Epithelial cell of alveolus of lung (primary cell): ENCODE measurements at places on chromosomes 7 and 10. TPM values are rescaled to one million over a fixed set of nuclear protein-coding genes. Genes with fewer than 3 reads are reported as not detected.

Gene A1CF
- total RNA-seq: not detected in 2 replicates

Gene TFR2
- 0.64 and 1.6 TPM in 2 replicates for total RNA-seq

Gene OPN4
- total RNA-seq: not detected in 2 replicates

Gene IFIT1B
- total RNA-seq: under 0.01 TPM in 1 of 2 replicates, not detected in the other

Gene PLEKHA1
- 9.7 and 15.9 TPM in 2 replicates for total RNA-seq

Gene AQP1
- 0.78 and 1.4 TPM in 2 replicates for total RNA-seq

Gene IGFBP1
- not detected in 2 replicates for total RNA-seq

Gene CALCR
- total RNA-seq: 0.13 TPM in 1 of 2 replicates, not detected in the other

Gene BMPER
- total RNA-seq: 3.8 and 7.4 TPM in 2 replicates

Gene SORBS1
- 0.16 and 0.39 TPM in 2 replicates for total RNA-seq

Gene CTAGE6
- under 0.01 TPM in 1 of 2 replicates, not detected in the other for total RNA-seq

Gene HOXA10
- total RNA-seq: not detected in 2 replicates

Gene AOAH
- total RNA-seq: not detected in 2 replicates

Gene ASAH2B
- total RNA-seq: 3.8 and 4.9 TPM in 2 replicates

Gene IGF2BP3
- total RNA-seq: 22.2 and 44.3 TPM in 2 replicates

Gene SKAP2
- 27.4 and 40.0 TPM in 2 replicates for total RNA-seq

Gene CALY
- 14.1 TPM in 1 of 2 replicates, not detected in the other for total RNA-seq

Gene CUBN
- 0.13 and 0.16 TPM in 2 replicates for total RNA-seq

Gene SFRP4
- 0.39 TPM in 1 of 2 replicates, not detected in the other for total RNA-seq

Gene SLC26A3
- not detected in 2 replicates for total RNA-seq

Gene PWWP2B
- total RNA-seq: 6.0 and 7.4 TPM in 2 replicates

Gene GJD4
- total RNA-seq: not detected in 2 replicates

Gene FAM24B
- 2.2 and 2.8 TPM in 2 replicates for total RNA-seq

Gene HABP2
- total RNA-seq: not detected in 2 replicates

Gene ANKRD61
- total RNA-seq: 0.08 and 0.39 TPM in 2 replicates

Gene PRPS1L1
- total RNA-seq: not detected in 2 replicates

Gene SEC23IP
- total RNA-seq: 22.8 and 24.5 TPM in 2 replicates

Gene ACHE
- 1.7 and 3.7 TPM in 2 replicates for total RNA-seq

Gene ZNF804B
- total RNA-seq: not detected in 2 replicates

Gene HOXA13
- total RNA-seq: not detected in 2 replicates
